Activated CD4-positive, alpha-beta T cell treated with anti-CD3 and anti-CD28 coated beads, Interleukin-2, amount 10 ng/mL, durations not matched to agents 7 days and 5 days (primary cell): ENCODE measurements at places on chromosomes 12 and 14. TPM values are rescaled to one million over a fixed set of nuclear protein-coding genes. Genes with fewer than 3 reads are reported as not detected.
A peak's percentile ranks its signal among the peaks of the same experiment; 100 is the strongest.

DNA sequence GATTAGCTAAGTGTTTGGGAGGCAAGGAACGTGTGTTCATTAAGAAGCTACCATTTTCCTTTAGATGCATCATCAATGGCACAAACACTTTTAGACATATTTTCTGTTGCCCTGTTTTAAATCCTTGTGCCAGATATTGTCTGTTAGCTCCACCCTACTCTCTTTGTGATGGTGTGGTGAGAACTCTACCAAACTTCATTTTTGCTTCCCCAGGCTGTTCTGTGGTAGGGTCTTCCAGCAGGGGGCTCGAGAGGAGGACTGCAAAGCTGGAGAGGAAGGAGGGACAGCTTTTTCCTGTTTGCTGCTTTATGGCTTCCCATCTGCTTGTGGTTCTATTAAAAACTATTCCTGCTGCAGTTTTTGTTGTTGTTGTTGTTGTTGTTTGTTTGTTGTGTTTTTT lies 23.8 kb upstream of the STRAP start:
- no peak for DNase-seq

CLEC7A gene
- not detected for total RNA-seq

DNA sequence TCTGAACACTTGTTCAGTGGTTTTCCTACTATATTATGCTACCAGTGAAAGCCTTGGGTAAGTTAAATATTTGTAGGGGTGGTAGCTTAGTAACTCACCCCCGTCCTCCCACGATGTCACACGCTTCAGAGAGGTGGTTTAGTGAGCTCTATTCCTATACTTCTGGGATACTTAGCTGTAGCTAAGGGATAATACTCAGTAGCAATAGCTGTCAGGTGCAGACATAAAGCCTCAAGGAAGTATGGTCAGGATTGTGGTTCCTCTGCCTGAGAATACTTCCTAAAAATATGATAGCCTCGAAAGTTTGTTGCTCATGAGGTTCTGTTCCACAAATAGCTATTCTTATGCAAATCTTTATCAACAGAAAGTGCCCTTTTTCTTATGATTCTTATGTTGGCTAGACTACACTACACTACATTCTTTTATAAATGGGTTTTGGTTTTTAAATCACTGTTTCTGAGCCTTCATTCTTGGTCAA lies 11.9 kb downstream of the DLST start:
- DNase-seq, result no peak

DNA sequence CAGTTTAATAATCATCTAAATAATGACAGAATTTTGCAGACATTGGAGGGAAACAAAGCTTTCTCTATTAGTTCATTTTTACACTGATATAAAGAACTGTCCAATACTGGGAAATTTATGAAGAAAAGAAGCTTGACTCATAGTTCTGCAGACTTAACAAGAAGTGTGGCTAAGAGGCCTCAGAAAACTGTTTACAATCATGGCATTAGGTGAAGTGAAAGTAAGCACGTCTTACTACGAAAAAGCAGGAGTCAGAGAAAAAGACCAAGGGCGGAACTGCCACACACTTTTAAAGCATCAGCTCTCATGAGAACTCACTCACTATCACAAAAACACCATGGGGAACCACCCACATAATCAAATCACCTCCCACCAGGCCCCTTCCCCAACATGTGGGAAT lies 804.4 kb downstream of the FLRT2 start:
- no peak for DNase-seq

GRCh38 chr14:77275601-77276017 lies 4.6 kb upstream of the NGB start:
- no peak for DNase-seq

COX8C gene
- not detected for total RNA-seq

TMED8 gene
- 15.0 TPM for total RNA-seq

DNA sequence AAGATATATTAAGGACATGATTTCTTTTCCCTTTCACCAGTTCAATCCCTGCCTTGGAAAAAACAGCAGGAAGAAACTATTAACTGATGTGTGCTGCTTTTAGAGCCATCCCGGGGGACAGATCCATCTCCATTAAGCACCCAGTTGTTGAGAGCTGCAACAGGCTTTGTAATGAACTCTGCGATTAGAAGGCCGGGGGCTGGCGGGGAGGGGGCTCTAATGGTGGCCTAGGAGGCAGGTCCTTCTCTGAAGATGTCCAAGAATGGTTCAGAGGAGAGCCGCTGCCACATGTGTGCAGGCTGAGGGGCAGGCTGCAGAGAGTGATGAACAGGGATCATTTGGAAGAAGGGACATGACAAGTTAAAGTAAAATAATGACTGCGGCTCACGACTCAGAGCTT lies 67.8 kb downstream of the GALNT8 start:
- no peak for DNase-seq

FOXN3 gene
- 94.4 TPM for total RNA-seq

- DNase-seq, result no peak
These were observed 614.6 kb upstream of the ATP2B1 start for GRCh38 chr12:90323217-90323616.

PRPH gene
- not detected for total RNA-seq

RPGRIP1 gene
- total RNA-seq, result not detected

DNA sequence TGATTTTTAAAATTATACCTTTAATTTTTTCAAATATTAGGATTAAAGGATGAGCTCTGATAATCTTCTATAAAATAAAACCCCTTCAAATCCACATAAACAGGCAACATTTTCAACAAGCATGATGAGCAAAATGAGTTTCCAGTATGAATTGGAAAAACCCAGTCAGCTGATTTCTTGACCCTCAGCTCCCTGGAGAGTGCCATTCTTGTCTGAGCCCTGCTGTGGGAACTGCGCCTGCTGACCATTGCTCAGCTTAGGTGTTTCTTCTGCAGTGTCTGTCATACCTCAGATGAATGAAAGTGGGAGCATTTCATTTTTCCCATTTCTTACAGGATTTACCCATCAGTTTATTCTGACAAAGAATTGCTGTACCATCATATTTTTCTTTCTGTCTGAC lies 27.6 kb downstream of the MAPKAPK5 start:
- no peak for DNase-seq

DNA sequence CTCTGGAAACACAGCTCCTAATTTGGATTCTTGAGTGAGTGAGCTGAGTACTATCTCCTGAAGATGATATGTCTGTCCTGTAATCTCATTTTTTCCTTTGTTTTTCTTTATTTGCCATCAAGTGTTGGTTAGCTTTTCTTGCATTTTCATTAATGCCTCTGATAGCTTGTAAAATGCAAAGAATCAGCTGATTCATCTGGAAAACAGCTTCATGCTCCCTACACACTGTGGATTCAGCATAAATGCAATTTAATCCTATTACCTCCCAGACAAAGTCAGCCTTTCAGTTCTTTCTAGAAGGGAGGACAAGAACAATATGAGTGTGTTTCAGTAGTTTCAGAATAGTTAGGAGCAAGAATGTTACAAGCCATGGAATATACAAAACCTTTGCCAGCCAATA lies 79.4 kb downstream of the DACT1 start:
- DNase-seq, result no peak

DNA sequence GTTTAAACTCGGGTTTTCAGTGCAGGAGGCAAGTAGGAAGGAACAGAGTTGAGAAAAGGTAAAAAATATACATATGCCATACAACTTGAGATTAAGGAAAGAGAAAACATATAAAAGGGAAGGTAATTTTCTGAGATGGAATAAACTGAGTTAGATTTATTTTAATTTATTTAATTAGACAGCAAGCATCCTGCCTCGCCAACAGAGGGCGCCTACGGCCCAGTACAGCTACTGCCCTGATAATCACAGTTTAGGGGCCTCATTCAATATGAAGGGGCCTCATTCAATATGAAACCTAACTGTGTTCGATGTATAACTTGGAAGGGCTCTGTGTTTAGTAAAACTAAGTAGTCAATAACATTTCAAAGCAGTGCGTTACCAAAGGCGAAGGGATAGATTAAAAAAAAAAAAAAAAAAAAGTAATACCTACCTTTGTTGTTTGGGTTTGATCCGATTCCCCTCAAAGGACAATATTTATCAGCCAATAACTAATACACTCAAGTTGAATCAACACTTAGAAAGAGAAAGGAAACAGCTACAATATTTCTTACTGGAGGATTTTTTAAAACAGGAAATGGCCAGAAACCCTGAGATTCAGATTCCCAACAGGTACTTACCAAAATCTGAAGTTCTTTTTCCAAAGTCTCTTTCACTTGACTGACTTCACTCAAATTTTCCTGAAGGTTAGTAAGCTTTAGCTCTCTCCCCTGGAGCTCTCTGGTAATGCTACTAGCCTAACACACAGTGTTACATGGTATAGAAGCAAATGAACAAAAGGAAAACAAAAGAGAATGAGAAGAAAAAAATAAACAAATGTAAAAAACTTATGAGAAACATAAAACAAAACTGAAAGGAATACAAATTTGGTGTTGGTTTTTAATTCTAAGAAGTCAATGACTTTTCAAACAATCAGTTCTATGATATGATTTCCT lies 70.0 kb upstream of the VPS33A start:
- DNase-seq, result peak; percentile 54

DNA sequence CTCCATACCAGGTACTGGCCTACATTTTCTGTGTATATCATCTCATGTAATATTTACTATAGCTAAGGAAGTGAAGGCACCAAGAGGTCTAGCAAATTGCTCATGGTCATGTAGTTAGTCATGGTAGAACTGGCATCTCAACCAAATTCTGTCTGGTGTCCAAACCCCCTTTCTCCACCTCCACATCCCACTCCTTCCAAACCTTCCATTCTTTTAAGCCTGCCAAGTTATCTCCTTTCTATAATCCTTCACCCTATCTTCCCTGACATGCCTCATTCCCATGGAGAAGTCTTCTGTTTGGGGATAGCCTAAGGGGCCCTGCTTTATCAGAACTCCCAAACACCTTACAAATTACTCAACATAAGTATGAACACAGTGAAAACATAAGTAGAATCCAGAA lies 196.2 kb upstream of the HMGA2 start:
- no peak for DNase-seq

- DNase-seq, result no peak
These were observed 29.0 kb upstream of the MEG3 start for GRCh38 chr14:100796946-100797345.

OSGEP gene
- 59.8 TPM for total RNA-seq

GRCh38 chr12:67827820-67828383 lies 161.3 kb upstream of the IFNG-AS1 start:
- DNase-seq, result no peak

- no peak for DNase-seq
These were observed 27.1 kb downstream of the VWF start for GRCh38 chr12:6097411-6097810.
